Subcutaneous preadipocyte (primary cell): ENCODE measurements at places on chromosomes 7 and 10. TPM values are rescaled to one million over a fixed set of nuclear protein-coding genes. Genes with fewer than 3 reads are reported as not detected.

The MOGAT3 gene
- total RNA-seq, result not detected in 2 replicates

The C10orf67 gene
- total RNA-seq, result under 0.01 TPM in 1 of 2 replicates, not detected in the other

The GPC2 gene
- 0.73 and 2.3 TPM in 2 replicates for total RNA-seq

The NPC1L1 gene
- total RNA-seq, result under 0.01 TPM in 1 of 2 replicates, not detected in the other

The KCNMA1 gene
- 21.3 and 51.2 TPM in 2 replicates for total RNA-seq

The MKX gene
- total RNA-seq, result 0.20 TPM in 1 of 2 replicates, not detected in the other

The LIPN gene
- total RNA-seq, result not detected in 2 replicates

The CAMK1D gene
- total RNA-seq, result 2.3 and 3.7 TPM in 2 replicates

The TLL2 gene
- under 0.01 TPM in 1 of 2 replicates, not detected in the other for total RNA-seq

The ITPRID1 gene
- not detected in 2 replicates for total RNA-seq

The PTF1A gene
- not detected in 2 replicates for total RNA-seq

The KCP gene
- total RNA-seq, result under 0.01 and 0.20 TPM in 2 replicates

The TLX1 gene
- total RNA-seq, result not detected in 2 replicates

The AMPH gene
- 4.3 and 11.4 TPM in 2 replicates for total RNA-seq
